ENCODE measurements at places on chromosomes 11 and 22.

GRCh38 chr11:120130176-120130980 is 7.5 kb downstream of the TRIM29 start:
- no peak for DNase-seq

DNA sequence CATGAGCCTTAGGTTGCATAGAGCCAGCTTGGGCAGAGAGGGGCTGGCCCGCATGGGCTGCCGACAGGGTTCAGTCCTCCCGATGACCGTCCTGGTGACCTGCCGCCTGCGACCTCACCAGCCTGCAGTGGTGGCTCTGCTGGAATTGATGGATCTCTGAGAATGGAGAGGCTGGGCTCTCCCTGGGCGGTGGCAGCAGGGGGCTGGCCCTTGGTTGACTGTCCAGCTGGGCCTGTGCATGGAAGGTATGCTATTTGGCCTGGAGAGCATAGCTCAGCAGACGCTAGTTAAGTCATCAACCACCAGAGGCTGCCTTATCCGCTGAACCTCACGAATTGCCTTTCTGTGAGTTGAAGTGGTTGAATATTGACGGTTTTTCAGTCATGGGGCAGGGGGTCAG is 19.7 kb downstream of the GRAMD4 start:
- no peak for DNase-seq

GRCh38 chr11:72421351-72421750 is 13.0 kb downstream of the CLPB start:
- no peak for DNase-seq

DNA sequence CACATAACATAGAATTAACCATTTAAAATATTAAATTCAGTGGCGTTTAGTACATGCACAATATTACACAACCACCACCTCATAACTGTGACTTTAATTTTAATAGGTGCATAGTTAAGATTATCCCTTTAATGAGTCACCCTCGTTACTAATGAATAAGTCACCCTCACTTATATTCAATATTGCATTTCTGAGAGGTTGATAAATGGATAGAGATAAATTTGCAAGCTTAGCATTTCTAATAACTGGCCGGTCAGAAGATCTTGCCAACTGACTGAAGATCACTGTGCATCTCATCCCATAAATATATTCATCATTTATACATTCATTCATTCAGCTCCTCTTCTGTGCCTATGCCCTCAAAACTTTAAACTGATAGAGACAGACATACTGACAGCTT is 243.7 kb downstream of the TTC28 start:
- no peak for DNase-seq

All from NCI-H2029 treated with DMSO at 0.1 percent for 48 hours (cell line).